ENCODE measurements at places on chromosomes 5 and 9.

- no peak for DNase-seq
Observed at GRCh38 chr5:142684508-142685041, 1.3 kb downstream of the FGF1 start.

DNA sequence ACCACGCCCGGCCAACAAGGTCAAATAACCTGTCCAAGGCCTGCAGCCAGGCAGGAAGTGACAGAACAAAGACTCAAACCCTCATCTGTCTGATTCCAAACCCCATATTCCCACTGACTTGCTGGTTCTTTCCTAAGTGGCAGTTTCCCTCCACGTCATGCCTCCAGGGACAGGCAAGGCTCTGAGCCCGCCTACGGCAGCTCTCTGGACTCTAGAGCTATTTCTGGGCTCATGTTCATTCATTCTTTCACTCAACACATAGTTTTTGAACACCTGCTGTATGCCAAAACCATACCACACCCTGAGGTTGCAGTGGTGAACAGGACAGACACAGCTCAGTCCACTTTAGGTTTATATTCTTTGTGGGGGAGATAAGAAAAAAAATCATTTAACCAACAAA is 5.2 kb upstream of the FBP1 start:
- DNase-seq = no peak

- DNase-seq = no peak
Observed at GRCh38 chr5:17146280-17146841, 71.1 kb upstream of the BASP1 start.

- no peak for DNase-seq
Observed at GRCh38 chr5:73370640-73371583, 77.7 kb downstream of the FOXD1 start.

- DNase-seq = no peak
Observed at GRCh38 chr9:126151686-126152134, 174.9 kb upstream of the MVB12B start.

GRCh38 chr9:134550584-134550983 is 91.0 kb upstream of the COL5A1 start:
- DNase-seq = no peak

GRCh38 chr5:73337586-73338255 is 110.9 kb downstream of the FOXD1 start:
- DNase-seq = no peak

DNA sequence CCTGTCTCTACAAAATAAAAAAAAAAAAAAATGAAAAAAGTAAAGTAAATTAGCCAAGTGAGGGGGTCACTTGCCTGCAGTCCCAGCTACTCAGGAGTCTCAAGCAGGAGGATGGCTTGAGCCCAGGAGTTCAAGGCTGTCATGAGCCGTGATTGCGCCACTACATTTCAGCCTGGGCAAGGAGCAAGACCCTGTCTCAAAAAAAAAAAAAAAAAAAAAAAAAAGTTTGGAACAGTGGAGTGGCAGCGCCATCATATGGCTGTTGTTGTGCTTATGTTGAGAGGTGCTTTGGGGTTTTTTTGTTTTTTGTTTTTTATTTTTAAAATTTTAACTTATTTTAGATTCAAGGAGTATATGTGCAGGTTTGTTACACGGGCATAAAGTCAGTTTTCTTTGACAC is 3.6 kb downstream of the BRIX1 start:
- no peak for DNase-seq

- DNase-seq = no peak
Observed at GRCh38 chr5:180097163-180097894, 25.8 kb upstream of the RNF130 start.

DNA sequence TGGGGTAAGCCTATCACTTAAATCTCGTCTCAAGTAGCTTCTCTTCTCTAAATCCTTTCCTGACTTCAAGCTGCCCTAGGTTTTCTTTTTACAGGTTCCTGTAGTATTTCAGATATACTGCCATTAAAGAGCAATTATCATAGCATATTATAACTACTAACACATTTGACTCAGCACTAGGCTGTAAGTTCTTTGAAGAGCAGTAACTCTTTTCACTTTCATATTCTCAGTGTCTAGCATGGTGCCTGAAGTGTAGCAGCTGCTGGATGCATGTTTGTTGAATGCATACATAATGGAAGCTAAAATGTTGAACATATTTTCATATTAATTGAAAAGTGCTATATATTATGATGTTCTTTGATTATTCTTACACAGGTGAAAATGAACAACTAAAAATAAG is 22.5 kb downstream of the CCDC152 start:
- no peak for DNase-seq

GRCh38 chr9:130237763-130238524 is 27.6 kb upstream of the HMCN2 start:
- DNase-seq = no peak

DNA sequence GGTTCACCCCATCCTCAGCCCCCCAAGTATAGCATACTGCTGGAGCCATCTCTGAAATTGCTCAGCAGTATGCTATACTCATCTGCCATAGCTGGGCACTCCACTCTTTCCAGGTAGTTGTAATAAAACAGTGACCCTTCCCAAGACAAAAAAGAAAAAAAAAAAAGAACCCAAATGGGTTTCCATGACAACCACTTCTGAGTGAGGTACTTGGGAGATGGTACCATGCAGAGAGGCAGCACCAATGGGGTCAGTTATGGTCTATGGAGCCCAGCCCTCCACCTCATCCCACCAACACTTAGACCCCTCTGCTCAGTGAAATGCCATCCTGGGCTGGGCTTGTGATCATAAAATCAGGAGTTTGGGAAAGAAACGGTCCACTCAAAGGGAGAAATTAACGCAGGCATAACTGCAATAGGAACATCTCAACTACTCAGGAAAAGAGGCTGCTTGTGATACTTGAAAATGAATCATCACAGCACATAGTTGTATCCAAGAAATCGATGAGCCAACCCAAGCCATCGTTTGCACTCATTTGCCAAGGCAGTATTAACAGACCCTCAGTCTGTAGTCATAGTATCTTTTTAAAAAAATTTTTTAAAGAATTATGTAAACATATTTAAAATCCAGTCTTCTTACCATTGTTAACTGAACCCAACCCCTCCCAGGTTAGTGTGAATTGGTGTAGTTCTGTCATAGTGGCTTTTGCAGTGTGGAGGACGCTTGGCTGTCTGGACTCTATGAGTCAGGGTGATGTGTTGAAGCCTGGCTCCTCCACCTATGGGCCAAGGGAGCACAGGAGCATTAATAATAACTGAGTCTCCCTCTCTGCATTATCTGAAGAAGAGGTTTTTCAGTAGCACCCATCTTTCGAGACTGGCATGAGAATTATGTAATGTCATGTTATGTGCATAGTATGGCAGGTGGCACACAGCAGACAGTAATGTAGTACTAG is 402.7 kb downstream of the SPOCK1 start:
- no peak for DNase-seq

DNA sequence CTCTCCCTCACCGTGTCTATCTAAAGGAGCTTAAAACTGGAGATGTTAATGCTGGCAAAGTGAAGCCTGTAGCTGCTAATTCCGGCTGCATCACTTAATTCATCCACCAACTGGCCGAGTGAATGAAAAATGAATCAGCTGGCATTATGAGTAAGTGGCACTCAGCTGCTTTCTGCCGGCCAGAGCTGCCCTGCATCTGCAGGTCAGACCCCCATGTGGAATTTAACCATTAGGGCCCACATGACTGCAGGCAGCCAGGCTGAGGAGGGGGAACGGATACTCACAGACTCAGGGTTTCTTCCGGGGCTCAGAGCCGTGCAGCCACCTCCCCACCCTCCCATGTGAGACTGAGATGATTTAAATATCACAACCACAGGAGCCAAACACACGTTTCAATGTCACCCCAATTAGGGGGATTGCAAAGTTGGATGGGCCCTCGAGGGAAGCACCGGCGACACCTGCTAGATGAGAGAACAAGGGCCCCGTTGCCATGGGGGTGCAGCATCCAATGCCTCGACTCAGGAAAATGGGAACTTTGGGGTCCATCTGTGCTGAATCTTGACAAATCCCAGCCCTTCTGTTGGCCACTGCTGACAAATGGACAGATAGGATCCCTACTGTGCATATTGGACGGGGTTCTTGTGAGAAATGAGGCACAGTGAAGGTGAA is 115.6 kb upstream of the ALDH1B1 start:
- no peak for DNase-seq

DNA sequence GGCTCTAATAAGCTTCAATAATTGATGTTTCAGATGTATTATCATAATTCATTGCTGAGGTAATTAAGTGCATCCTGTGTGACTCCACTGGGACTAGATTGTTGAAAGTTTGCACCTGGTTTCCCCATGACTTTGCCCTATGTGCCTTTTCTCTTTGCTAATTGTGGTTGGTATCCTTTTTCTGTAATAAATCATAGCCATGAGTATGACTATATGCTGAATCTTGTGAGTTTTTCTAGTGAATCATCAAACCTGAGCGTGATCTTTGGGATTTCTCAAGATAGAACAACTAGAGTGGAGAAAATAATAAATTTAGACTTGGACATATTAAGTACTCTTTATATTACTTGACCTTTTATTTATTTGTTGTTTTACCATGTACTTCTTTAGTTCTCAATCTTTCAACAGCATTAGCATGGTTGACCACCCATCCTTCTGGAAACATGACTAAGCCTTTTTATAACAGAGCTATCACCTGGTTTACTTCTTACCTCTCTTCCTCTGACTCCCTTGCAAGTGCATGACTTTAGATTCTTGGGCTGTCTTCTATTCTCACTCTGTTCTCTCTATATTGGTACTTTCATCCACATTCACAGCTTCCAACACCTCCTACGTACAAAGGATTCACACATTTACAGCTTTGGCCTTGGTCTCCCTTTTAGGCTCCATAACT is 239.6 kb upstream of the TAS2R1 start:
- no peak for DNase-seq

DNA sequence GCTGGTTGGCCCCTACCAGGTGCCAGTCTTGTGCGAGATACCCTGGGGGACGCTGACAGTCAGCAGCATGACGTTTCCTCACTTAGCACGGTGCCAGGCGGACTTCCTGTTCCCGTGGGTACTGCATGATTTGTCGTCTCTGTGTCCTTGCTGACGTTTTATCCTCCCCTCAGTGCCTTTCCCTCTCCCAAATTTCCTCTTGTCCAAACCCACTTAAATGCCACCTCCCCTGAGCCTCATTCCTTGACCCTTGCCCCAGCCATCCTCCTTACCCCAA is 60.6 kb upstream of the SAP30L start:
- DNase-seq = no peak

- DNase-seq = no peak
Observed at GRCh38 chr9:105711867-105712266, 17.5 kb downstream of the TMEM38B start.

- DNase-seq = no peak
Observed at GRCh38 chr9:82791692-82792091, 271.2 kb downstream of the RASEF start.

Measured in uterus (tissue), 4 donors.